ENCODE measurements at places on chromosomes 4 and X.

GRCh38 chr4:176034499-176034898 lies 31.1 kb upstream of the WDR17 start:
- no peak for DNase-seq

- no peak for DNase-seq
Observed at GRCh38 chr4:99403380-99404184, 31.6 kb downstream of the ADH7 start.

DNA sequence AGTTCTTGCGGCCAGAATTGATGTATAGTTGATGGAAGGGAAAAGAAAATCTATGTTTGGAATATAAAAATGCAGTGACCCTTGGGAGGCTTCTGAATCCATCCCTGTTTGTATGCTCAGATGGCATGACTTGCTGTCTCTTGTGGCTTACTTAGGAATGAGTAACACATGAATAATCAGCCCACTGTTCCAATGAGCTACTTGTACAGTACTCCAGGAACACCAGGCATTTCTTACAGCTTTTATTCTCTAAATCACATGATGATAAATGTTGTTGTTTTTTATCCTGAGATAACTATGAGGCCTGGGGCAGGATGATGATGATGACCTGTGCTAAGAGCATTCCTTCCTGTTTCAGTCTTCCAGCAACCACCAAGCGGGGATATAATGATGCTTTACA lies 18.9 kb downstream of the TMPRSS11E start:
- no peak for DNase-seq

DNA sequence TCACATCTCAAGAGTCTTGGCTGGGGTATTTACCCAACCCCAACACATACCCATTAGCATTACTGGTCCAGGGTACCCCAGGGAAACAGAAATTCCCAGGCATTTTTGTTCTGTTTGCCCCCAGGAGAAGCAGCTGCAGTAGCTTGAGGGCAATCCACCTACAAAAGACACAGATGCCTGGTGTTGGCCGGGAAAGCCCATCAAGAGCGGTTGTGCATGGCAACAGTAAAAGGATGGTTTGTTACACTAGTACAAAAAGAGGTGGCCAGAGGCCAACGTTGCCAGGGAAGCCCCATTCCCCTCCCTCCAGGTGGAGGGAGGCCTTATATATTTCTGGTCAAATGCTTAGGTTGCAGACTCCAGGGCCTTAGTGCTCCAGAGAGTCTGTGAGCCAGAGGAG lies 637.8 kb downstream of the BCOR start:
- no peak for DNase-seq

DNA sequence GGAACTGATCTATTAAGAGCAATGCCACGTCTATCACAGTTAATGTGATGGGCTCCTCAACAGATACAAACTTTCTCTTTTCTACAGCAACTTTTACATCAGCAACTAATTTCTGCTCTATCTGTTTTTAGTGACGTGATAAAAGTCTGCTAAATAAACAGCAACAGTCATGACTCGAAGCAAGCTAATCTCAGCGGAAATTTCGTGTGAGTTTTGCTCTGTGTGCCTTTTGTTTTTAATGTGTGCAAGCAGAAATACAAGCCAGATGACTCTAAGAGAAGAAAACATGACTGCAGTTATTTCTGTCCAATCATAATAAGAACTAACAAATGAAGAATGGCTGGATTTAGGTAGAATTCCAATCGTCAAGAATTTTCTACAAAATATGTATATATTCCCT lies 214.3 kb downstream of the LDB2 start:
- no peak for DNase-seq

DNA sequence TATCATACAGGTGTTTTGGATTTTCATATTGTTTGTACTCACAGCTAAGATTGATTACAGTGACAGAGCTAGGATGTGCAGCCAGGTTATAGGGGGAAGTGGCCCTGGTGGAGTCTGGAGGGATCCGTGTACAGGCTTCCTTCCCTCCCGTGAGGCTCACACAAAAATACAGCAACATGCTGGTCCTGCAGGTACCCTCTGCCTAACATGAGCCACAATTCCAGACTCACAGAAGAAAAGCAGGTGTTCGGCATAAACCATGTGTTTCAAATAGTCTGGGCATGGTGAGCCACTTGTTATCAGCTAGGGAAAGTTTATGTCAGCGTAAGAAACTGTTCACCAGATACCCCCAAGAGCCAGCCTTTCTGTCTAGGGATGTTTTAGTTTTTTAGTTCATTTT lies 82.9 kb downstream of the HTT start:
- no peak for DNase-seq

GRCh38 chr4:159608436-159608835 lies 505.6 kb downstream of the RAPGEF2 start:
- DNase-seq: peak; percentile 16

DNA sequence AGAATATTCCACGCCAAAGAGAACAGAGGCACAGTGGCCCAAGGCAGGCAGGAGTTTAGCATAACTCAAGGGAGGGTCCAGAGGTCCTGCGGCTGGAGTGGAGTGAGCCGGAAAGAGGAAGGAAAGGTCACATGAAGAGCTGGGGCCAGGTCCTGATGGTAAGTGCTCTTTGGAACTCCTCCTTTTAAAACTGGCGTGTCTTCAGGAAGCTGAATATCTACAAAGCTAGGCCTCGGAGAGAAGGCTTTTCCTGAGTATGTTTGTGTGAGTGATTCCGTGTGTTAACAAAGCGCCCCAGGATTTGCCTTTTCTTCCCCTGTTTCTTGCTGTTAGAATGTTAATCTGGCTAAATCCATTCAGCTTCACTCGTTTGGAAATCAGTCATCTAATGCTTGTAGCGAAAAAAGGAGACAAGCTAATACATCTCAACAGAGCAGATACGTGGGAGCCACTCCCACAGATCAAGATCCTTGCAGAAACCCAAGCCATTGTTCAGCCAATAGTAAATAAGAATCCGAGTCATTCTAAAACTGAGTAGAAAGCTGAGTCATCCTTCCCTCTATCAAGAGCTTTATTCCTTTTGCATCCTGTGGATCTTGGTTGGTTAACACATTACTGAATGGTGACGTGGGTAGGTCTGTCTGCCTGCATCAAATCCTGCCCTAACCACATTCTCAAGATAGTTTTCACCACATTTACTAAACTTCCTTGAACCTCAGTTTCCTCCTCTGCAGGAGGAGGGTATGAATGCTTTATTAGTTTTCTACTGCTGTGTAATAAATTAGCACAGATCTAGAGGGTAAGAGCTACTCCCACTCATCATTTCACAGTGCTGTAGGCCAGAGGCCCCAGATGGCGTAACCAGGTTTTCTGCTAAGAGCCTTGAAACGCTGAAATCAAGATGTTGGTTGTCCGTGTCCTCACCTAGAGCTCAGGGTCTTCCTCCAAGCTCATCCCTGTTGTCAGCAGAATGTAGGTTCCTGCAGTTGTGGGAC lies 43.2 kb upstream of the RBM47 start:
- DNase-seq: no peak

DNA sequence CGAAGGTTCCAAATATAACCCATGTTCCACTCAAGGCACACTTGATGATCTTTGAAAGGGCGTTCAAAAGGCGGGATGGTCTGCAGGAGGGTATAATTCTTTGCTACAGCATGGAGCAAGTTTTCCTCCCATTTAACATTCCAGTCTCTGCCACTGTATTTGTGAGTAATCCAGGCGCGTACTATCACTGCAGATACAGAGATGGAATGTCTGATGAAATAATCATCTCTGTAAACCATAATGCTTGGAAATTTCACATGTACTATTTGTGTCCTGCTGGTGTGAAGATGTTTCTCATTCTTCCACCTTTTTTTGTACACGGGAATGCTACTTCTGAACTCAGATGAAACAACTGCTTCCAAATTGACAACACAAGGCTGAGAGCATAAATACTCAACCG lies 15.5 kb downstream of the SEL1L3 start:
- no peak for DNase-seq

DNA sequence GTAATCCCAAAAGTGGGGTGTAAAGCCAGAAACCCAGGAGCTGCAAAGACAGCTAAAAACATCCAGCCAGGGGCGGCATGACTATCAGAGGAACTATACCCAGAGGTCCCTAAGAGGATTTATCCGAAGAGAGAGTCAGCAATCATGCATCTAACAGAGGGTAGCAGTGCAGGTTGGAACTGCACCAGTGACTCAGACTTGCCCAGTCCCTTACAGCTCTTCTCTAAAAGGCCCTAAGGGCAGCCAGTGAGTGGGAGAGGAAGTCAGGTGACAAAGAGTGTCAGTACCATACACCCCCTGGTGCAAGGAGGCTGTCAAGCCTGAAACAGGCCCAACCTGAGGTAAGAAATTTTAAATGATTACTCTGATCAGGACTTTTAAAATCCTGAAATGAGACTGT lies 88.1 kb downstream of the CAMK2D start:
- DNase-seq: no peak

GRCh38 chr4:55438314-55438713 lies 42.6 kb downstream of the TMEM165 start:
- DNase-seq: no peak

GRCh38 chr4:38815885-38816782 lies 11.5 kb upstream of the TLR1 start:
- no peak for DNase-seq

- DNase-seq: no peak
Observed at GRCh38 chr4:169335331-169335730, 64.6 kb upstream of the SH3RF1 start.

GRCh38 chr4:186881521-186882220 lies 158.0 kb upstream of the FAT1 start:
- DNase-seq: no peak

GRCh38 chr4:152633118-152633517 lies 46.7 kb downstream of the TMEM154 start:
- DNase-seq: no peak

DNA sequence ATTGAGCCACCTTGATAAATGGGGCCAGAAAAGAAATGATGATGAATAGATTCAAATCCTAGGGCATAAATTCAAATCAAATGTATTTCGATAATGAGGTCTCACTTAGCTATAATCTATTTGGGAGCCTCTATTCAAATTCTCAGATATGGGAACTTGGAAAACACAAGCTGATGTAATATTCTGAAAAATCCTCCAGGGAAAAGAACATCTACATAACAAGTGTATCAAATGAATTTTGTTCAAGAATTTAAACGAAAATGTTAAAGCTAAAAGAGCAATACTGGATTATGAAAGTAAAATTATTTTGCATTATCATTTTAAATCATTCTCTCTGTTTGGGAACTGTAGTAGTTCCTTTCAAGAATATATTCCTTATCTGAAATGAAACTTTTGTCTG lies 38.9 kb upstream of the RAP1GDS1 start:
- no peak for DNase-seq

- no peak for DNase-seq
Observed at GRCh38 chr4:26724534-26724933, 136.1 kb upstream of the STIM2 start.

GRCh38 chr4:86608757-86609375 lies 14.8 kb downstream of the PTPN13 start:
- no peak for DNase-seq

GRCh38 chr4:182325848-182326255 lies 82.7 kb downstream of the TENM3 start:
- no peak for DNase-seq

- DNase-seq: no peak
Observed at GRCh38 chr4:142725886-142726285, 120.2 kb downstream of the INPP4B start.

- DNase-seq: no peak
Observed at GRCh38 chrX:123408821-123409737, 225.0 kb downstream of the GRIA3 start.

DNA sequence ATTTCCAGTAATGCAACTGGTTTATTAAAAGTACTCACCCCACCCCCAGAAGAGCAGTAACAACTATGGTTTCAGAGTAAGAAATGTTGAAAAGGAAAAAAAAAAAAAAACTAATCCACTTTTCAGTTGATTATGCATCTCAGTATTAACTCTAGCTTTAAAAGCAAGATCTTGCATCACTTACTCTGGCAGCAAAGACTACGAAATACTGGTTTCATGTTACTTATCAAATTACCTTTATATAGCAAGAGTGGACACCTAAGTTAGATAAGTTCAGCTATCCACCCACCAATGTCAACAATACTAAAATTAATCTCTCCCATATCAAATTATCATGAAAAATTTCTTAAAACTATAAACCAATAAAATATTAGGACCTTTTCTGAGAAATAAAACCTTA lies 105.0 kb downstream of the ABCB7 start:
- no peak for DNase-seq

GRCh38 chrX:84611843-84612636 lies 109.8 kb upstream of the HDX start:
- DNase-seq: no peak

GRCh38 chr4:5798462-5798861 lies 87.5 kb downstream of the EVC start:
- DNase-seq: no peak

GRCh38 chr4:105662935-105663675 lies 45.4 kb downstream of the INTS12 start:
- no peak for DNase-seq

DNA sequence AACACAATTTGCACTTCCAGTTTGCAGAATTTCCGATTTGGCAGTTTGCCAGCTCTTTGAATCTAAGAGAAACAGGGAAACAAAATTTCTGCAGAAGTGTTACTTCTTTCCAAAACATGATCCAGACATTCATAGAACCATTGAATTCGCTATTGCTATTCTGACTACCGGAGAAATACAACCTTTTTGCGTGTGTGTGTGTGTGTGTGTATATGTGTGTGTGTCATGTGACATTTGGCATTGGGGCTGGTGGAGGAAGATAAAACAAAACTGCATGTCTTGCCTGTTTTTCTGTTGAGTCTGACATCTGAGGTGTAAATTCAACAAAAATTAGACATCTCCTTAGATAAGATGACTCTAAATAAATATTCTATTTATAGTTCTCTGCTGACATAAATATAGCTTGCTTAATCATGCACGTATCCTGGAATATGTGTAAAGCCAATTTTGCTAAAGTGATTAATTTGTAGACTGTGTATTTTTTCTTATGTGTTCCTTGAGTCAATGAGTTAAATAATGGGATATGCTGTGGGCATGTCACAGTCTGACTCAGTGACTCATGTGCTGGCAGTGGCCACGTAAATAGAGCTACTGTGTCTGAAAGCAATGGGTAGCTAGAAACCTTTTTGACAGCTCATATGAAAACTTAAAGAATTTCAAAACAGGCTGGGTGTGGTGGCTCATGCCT lies 98.9 kb downstream of the HPGD start:
- DNase-seq: no peak

DNA sequence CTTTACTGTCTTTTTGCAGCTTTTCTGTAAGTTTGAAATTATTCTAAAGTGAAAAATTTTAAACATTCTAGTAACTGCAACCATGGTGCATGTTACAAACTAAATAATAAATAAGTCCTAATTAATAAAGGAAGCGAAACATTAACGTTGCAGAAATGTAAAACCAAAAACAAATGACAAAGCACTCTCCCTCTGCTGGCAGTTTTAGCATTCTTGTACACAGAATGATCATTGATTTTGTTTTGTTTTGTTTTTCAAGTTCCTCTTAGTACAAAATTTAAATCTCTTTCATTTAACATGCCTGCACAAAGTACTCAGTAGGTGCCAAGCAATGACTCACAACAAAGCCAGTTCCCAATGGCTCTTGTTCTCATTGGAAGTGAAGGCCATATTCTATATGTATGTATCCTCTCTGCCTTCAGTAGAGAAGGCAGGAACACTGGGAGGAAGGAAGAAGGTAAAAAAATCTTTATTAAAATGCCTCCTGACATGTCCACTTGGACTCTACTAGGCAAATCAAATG lies 13.7 kb upstream of the TMSB4X start:
- DNase-seq: no peak
